ENCODE measurements at places on chromosomes 12 and 14.

DNA sequence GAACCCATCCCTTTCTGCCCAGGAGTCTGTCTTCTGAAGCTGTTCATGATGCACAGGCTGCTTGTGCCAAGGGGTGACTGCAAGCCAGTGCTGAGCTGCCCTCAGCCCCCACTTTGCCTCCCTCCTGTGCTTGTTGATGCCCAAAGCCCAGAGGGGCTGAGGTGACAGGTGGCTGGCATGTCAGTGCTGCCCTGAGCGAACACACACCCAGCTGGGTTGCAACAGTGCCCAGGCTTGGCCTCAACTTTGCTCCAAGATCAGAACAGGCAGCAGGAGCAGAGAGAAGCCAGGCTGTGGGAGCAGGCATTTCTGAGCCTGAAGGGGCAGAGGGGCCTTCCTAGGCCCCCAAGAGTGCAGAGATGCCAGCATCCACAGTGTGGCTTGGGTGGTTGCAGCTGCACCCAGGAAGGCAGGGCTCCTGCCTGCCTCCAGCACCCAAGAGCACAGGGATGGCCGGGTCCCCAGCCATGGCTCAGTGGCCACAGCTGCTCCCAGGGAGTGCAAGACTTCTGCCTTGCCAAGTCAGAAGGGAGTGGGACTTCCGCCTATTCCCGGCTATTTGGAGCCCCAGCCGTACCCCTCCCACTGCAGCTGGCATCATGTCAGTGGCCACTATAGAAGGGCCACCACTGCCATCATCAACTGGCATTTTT, 83.1 kb downstream of the SLC16A7 start:
- DNase-seq, result no peak

DNA sequence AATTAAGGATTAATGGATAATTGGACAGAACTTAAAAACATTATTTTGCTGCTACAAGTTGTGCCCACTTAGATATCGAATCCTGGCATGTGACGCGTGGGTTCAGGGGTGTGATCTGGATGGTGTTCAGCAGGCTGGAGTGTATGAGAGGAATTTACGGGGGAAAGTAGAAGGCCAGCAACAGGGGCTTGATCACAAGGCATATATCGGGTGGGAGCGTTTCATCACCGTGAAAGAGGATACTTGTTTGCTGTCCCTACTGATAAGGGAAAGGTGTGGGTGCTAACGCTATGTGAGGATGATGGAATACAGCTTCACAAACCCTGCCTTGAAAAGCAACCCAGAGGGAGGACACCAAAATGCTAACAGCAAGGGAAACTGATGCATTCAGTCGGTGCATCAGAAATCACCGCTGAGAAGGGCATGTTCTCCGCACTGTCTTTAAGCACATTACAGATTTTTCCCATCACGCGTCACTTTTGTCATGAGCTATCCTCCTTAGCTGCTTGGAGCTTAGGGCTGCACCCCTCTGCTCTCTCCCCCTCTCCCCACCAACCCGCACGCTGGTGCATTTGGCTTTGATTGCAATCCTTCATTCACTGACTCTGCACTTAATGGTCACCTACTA, 13.4 kb downstream of the HHIPL1 start:
- DNase-seq, result no peak

DNA sequence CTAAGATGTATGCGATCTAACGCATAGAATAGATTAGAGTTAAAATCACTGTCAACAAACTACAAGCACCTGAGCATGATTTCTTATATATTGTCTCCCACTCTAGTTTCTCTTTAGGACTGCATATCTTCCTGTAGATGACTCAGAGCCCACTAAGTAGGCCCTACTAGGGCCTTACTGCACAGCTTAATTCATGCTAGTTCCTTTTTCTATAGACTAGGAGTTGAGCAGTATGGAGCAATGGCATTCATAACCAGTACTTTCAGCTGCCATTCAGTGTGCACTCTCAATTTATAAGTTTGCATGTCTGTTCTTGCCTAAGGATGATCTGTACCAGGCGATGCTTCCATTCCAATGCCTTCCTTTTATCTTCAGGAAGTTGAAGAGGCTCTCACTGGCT, 103.5 kb downstream of the METTL25 start:
- DNase-seq, result no peak

DNA sequence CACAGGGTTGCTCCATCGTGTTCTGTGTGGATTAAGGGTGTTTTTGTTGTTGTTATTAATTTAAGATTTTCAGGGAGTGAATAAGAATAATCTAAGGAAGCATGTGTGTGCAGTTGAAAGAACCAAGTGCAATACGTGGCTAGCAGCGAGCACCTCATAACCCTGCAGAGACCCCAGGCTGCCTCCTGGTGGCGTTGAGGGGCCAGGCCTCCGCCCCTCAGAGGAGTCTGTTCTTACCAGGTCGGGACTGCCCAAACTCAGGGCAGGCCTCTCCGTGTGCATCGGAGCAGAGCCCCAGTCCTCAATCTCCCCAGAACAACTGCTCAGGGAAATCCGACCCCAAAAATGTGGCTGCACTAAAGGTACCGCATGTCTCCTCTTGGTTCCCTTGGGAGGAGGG, 36.8 kb downstream of the IL31 start:
- DNase-seq, result no peak

DNA sequence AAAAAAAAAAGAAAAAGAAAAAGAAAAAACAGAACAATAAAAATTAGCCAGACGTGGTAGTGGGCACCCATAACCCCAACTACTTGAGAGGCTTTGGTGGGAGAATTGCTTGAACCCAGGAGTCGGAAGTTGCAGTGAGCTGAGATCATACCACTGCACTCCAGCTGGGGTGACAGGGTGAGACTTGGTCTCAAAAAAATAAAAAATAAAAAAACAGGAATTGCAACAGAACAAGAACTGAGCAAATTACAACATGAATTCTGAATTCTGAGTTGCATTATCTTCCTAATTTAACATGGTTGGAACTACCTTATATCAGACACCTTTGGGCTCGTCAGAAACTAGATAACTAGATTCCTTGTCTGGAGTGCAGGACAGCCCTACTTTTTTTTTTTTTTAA, 53.3 kb upstream of the NR2C1 start:
- DNase-seq, result no peak

All from CD4-positive, alpha-beta T cell treated with Interleukin-6 at 100 ng/mL for 8 hours (primary cell).